ENCODE measurements at places on chromosomes 7 and 10.

- no peak for DNase-seq
Observed at GRCh38 chr7:17466216-17466615, 167.8 kb downstream of the AHR start.

- peak; percentile 79 for DNase-seq
Observed at GRCh38 chr7:134826105-134826504, 46.7 kb downstream of the CALD1 start.

GRCh38 chr7:47362984-47363383, 218.9 kb downstream of the TNS3 start:
- no peak for DNase-seq

DNA sequence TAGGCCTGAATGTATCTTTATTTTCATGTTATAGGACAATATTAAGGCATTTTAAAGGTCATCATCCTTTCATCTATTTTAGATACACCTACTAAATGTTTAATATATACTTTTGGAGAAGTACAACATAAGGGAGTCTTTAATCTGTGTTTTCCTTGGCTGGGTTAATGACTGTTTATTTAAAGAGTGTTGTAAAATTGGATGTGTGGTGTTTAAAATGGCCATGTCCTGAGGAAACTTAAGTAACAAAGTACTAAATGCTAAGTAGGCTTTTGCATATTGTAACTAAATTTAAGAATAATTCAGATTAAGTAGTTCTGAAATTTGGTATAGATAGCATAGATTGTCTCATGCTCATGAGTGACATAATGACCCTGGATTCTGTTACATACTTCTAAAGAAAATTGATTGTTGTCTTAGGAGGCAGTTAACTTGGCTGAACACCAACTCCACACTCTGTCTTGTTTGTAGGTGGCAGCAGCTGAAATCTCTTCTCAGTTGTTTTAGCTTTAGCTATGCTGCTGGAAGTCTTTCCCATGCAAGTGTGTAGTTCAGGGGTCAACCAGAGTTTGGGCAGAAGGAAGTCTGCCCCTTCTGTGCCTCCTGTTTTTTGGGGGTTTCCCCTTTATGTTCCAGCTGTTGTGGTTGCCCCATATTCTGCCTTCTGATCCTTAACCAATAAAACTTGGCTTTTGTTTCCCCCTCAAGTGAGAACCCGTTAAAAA, 29.2 kb downstream of the DLD start:
- no peak for DNase-seq

DNA sequence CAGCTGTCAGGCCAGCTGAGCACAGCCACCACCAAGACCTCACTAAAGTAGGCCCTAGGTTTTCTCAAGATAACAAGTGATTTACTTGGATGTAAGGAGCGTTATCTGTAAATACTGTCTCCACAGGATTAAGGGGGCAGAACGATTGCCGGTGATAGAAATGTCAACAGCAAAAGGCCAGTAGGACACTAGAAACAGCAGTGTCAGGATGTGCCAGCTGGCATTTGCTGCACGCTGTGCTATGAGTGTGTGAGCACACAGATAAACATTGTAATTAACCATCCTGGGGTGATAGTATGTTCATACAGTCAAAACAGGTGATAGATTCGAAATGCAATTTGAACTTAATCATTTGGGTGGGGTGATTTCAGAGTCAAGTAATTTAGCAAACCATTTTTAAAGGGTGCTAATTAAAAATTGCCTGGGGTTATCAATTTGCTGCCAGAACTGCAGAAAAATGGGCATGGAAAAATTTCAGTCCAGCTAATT, 36.3 kb upstream of the NOBOX start:
- DNase-seq = no peak

DNA sequence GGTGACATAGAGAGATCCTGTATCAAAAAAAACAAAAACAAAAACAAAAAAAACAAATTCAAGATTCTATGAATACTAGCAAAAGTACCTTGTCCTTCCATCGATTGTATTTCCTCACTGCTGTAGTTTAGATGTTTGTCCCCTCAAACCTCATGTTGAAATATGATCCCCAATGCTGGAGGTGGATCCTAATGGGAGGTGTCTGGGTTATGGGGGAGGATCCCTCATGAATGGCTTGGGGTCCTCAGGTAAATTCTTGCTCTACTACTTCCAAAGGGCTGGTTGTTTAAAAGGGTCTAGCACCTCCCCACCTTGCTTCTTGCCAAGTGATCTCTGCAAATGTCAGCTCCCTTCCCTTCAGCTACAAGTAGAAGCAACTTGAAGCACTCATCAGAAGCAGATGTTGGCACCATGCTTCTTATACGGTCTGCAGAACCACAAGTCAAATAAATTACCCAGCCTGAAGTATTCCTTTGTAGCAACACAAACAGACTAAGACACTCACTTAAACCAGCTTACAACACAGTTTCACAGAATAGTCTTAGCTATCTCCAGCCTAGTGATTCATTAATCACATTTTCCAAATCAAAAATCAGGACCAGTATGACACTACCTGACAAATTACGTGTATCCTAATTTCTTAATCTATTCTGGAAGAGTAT, 20.7 kb downstream of the ABI1 start:
- DNase-seq = peak; percentile 47

DNA sequence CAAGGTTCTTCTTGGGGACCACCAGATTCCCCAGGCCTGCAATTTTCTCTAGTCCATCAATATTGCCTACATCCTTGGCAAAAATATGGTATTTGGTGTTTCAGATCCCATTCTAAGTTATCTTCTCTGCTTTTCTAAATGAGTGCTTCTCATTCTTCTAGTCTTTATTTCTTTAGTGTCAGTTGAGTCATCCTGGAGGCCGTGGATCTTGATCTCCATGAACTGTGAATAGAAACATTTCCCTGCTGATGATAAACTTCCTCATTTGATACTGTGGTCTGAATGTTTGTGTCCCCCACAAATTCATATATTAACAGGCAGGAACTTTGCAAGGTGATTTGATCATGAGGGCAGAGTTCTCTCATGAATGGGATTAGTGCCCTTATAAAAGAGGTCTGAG, 779.3 kb downstream of the INHBA start:
- DNase-seq = no peak

DNA sequence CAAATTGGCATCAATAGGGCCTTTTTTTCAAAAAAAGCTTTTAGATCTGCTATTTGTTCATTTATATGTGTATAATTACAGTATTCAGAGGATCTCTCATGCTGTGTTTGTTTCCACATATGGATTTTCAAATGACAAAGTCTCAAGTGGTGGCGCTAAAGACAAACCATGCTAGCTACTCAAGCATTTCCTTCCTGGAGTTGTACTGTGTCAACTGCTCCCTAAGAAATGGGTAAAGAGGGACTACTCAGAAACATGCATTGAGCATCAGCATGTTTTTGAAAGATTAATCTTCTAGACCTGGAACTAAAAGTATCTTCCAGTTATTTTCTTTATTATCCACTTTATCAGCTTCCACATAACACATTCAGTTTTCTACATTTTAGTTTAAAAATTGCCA, 12.7 kb downstream of the CNTNAP2 start:
- no peak for DNase-seq

DNA sequence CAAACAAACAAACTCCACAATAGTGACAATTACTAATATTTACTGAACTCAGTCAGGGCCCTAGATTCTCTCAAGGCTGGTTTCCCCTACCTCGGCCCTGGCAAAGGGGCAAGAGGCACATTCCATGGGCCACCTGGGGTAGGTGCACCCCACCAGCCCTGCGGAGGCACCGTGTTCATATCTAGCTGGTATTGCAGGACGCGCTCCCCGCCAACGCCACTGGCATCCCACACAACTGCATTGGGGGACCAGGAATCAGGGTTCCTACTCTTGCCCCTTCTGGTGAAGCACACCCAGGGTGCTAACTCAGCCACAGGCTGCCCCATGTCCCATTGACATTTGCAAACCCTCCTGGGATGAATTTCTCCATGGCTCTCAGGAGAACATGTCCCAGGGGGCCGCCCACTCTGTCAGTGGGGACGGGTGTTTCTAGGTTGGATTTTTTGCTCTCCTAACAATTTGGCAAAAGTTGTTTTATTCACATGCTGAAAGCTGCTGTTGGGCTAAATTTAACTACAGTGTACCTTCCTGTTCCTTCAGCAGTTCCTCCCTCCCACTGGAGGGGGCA, 76.7 kb downstream of the ZRANB1 start:
- DNase-seq = no peak

DNA sequence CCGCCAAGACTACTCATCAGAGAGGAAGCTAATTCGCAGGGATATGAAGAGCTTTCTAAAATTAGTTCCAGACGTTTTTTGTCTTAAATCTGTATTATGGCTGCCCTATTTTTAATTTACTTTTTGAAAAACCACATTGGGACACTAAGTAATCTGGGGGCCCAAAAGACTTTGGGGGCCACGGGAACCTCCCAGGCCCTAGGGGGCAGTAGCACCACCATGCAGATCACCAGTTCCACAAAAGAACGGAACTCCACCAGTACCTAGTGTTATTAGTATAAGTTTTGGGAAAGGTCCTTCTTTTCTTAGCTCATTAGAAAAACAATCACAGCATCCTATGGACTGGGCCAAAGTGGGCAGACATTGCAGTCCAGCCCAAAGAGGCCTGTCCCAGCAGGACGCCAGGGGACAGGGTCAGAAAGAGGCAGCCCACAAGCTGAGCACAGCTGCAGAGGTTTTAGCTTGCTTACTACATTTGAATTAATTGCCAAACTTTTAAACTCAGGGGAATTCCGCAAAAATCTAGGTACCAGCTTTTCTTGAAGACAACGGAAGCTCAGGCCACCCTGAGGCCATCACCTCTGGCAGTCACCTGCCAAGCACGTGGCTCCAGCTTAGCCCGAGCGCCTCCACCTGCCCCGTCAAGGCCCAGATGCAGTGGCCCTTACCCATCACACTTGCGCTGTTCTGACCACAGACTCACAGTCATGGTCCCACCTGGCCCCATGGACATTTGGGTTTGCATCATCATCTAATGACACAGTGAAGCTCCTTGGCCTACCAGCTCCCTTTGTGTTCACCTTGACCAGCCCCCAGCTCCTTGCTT, 74.8 kb downstream of the PARP12 start:
- DNase-seq = no peak

- DNase-seq = no peak
Observed at GRCh38 chr7:141452911-141453310, 98.3 kb upstream of the AGK start.

- peak; percentile 21 for DNase-seq
Observed at GRCh38 chr7:155814316-155815276, 2.3 kb upstream of the SHH start.

DNA sequence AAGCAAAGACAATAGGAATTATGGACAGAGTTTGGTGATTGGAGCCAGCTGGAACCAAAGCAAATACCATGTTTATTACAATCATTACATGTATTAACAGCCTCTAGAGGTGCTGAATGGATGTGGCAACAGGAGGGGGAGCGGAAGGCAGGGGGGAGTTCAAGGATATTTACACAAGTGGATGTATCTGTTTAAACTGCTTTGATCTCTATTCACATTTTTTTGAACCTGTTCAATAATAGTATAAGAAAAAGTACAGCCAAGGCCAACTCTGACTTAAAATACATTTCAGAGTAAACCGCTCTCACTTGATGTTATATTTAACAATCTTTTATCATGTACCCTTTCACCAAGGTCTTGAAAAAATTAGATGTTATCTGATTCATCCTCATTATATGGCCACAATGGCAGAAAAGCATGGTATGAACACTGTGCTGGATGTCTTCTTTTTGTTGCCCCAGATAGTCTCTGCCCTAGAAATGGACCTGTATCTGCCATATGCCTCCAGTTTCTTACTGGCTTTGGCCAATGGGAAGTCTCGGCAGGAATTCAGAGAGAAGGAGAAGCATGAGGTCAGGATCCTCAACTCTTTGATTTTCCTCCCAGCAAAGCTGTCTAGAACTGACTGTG, 88.2 kb upstream of the FAM133B start:
- DNase-seq = no peak

DNA sequence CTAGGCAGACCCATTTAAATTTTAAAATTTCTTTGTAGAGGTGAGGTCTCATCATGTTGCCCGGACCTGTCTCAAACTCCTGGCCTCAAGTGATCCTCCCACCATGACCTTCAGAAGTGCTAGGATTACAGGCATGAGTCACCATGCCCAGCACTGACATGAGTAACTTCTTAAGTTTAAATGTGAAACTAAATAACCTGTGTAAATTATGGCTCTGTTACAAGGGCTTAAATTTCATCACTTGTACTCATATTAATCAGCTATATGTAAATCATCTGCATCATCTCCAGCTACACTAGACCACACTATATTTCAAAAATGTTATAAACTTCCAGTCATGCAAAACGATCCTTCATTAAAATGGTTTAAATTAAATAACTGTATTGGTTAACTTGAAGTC, 56.1 kb downstream of the ATAD1 start:
- peak; percentile 53 for DNase-seq

DNA sequence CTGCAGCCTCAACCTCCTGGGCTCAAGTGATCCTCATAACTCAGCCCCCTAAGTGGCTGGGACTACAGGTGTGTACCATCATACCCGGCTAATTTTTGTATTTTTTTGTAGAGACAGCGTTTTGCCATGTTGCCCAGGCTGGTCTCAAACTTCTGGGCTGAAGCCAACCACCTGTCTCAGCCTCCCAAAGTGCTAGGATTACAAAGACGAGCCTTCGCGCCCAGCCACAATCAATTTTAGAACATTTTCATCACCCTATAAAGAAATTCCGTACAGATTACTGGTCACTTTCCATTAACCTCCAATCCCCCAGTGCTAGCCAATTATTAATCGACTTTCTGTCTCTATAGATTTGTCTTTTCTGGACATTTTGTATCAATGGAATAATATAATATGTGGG, 32.3 kb upstream of the PALS2 start:
- DNase-seq = no peak

- DNase-seq = no peak
Observed at GRCh38 chr7:127930341-127931328, 100.6 kb downstream of the LRRC4 start.

DNA sequence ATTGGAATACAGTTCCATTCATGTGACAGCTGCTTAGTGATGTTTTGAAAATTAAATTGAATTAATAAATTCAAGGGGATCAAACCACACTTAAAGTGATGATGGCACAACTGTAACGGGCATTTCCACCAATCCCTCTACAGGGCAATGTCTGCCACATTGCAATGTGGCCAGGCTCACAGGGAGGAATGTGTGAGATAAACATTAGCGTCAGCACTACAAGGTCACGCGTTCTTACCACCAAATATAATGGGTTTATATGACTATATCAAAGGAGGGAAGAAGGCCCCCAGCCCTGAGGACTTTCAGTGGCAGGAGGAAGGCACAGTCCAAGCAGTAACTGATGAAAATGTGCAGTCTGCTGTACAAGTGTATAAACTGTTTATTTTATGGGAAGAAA, 31.1 kb upstream of the CELF2 start:
- DNase-seq = no peak

GRCh38 chr7:99837649-99838361, 10.0 kb downstream of the CYP3A43 start:
- DNase-seq = peak; percentile 27

GRCh38 chr7:48147078-48147591, 24.1 kb upstream of the ABCA13 start:
- no peak for DNase-seq

GRCh38 chr10:119296703-119297102, 89.3 kb downstream of the GRK5 start:
- no peak for DNase-seq

DNA sequence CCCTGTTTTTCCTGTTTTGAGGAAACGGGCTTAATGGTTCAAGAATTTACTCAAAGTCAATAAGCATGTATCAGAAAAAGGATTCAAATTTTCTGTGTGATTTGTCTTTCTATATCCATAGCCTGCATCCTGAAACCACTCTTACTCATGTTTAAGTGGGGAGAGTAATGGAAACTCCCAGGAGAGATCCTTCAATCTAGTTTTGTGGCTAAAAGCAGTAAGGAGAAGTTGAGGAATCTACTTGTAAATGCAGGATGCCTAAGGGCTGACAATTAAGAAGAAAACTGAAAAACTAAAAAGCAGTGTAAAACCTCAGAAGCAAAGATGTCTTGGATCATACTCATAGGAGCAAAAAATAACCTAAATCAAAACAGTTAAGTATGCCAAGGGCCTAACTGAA, 68.1 kb upstream of the GRID1 start:
- no peak for DNase-seq

Measured in fibroblast of the aortic adventitia (primary cell).